ENCODE measurements at places on chromosomes 2 and 18. TPM values are rescaled to one million over a fixed set of nuclear protein-coding genes. Genes with fewer than 3 reads are reported as not detected.

Gene ATP6V1B1
- total RNA-seq, result not detected

Gene ZNF521
- not detected for total RNA-seq

Gene LBX2
- 0.94 TPM for total RNA-seq

GRCh38 chr2:133097666-133098065 lies 427.7 kb upstream of the LYPD1 start:
- no peak for DNase-seq
- no peaks in the 10 kb centered on the region for H3K27me3 ChIP-seq
- no peak overlapping the region for H3K4me3 ChIP-seq

- DNase-seq, result no peak
- H3K27me3 ChIP-seq, result no peaks in the 10 kb centered on the region
- H3K4me1 ChIP-seq, result no peaks in the 10 kb centered on the region
- no peaks in the 10 kb centered on the region for H3K36me3 ChIP-seq
- no peak overlapping the region for H3K4me3 ChIP-seq
Measured at GRCh38 chr2:8566155-8566670, 115.6 kb upstream of the ID2 start.

DNA sequence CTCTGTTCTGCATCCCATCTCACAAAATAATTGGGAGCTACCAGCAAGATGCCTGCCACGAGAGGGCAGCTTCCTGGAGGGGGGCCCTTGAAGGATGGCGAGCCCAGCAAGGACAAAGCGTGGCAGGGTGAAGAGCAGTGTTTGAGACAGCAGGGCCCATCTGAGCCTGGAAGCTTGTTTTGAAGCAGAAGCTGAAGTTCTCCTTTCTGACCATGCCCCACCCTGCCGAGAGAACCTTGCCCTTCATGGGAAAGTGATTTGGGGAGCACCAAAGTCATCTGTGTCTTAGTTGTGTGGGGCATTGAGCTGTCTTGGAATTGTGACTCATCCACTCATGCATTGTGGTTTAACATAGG lies 216.3 kb downstream of the BCL11A start:
- H3K36me3 ChIP-seq, result no peaks in the 10 kb centered on the region
- H3K27ac ChIP-seq, result no peak overlapping the region
- DNase-seq, result no peak

- no peak overlapping the region for H3K4me3 ChIP-seq
- H3K27ac ChIP-seq, result no peak overlapping the region
- no peaks in the 10 kb centered on the region for H3K27me3 ChIP-seq
- peaks cover 3% of the 10 kb centered on the region for H3K36me3 ChIP-seq
Measured at GRCh38 chr2:189569295-189569910, 11.2 kb downstream of the SLC40A1 start.

DNA sequence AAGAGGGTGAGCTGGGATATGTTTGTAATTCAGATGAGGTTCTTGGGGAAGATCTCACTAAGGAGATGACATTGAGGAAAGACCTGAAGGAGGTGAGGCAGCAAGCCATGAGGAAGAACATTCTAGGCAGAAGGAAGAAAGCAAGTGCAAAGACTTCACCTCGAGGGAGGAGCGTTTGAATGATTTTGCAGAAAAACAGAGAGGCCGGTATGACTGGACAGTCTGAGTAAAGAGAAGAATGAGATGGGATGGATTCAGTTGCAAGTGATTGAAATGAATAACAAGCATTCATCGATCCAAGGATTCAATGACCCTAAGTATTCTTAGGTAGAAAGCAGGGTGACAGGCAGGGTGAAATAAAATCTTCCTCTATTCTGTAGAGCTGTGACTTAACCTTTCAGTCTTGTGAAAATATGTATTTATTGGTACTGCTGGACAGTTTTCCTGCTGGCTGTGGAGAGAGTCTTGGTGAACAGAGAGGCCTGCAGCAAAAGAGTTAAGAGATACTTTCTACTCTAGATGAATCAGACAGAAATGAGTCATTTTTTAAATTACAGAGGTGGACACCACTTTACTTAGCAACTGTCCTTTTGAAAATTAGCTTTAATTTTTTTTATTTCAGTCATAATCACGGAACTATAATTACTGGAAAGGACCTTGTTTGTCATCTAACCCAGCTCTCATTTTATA lies 278.4 kb downstream of the LRRTM1 start:
- no peak overlapping the region for H3K4me3 ChIP-seq
- no peaks in the 10 kb centered on the region for H3K36me3 ChIP-seq
- H3K27me3 ChIP-seq, result no peaks in the 10 kb centered on the region
- H3K27ac ChIP-seq, result no peak overlapping the region
- no peaks in the 10 kb centered on the region for H3K4me1 ChIP-seq
